IPS DF 19.7 (cell line): ENCODE measurements at places on chromosomes 2 and 18.

GRCh38 chr18:54159906-54160305 lies 64.6 kb downstream of the MBD2 start:
- no peak for DNase-seq

DNA sequence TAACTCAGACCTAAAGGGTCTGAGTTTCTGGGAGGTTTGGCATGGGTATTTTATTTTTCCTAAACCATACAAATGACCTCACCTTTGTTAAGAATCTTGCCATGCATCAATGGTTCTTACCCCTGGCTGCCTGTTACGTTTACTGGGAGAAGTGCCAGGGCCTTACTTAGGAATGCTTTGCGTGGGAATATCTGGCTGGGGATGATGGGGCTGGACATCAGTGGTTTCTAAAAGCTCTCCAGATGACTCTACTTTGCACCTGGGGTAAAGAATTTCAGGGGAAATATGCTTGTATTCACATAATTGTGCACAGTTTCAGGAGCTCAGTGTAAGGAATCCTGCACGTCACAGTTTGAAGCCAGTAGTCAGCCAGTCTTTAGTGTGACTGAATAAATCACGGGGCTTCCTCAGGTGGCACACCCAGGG lies 18.2 kb upstream of the DAW1 start:
- DNase-seq, result no peak

DNA sequence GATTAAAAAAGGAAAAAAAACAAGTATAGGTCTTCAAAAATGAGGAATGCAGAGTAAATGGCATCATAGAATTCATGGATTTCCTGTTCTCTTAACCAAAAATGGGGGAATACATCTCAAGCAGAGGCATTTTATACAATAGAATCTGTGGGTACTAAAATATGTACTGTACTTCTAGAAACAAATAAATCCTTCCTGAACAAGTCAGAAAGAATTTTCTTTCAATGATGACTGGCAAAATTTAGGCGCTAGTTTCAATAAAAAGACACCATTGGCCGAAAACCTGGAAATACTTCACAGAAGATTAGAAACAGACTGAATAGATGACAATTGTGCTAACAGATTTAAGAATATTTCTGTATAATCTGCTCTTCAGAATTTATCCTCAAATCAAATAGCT lies 15.1 kb downstream of the TRAK2 start:
- DNase-seq, result no peak

- no peak for DNase-seq
Observed at GRCh38 chr18:9631814-9632496, 17.6 kb upstream of the PPP4R1 start.

DNA sequence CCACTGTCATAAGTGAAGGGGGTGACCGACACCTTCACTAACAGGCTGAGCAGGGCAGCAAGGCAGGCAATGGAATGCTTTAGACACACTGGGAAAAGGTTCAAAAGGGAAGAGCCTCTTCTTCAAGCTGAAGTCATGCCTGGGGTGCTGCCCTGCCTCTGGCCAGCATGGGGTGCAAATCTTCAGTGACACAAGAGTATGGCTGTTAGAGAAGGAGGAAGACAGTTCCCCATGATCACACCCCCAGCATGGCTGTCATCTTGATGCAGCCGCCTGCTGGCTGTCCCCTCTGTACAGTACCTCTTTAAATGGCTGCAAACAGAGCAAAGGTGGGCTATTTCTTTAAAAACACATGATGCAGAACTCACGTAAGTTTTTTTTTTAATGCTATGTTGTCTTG lies 71.9 kb downstream of the INPP4A start:
- DNase-seq, result no peak

GRCh38 chr2:45750001-45750400 lies 98.5 kb downstream of the PRKCE start:
- no peak for DNase-seq

DNA sequence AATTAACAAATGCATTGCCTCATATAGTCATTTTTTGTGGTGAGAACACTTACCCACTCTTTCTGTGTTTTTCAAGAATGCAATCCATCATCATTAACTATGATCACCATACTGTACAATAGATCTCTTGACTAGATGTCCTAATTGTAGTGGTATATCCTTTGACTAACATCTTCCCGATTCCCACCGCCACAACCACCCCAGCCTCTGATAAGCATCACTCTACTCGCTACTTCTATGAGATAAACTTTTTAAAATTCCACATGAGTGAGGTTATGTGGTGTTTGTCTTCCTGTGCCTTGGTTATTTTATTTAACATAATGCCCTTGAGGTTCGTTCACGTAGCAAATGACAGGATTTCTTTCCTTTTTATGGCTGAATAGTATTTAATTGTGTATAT lies 6.6 kb downstream of the VWA3B start:
- no peak for DNase-seq

DNA sequence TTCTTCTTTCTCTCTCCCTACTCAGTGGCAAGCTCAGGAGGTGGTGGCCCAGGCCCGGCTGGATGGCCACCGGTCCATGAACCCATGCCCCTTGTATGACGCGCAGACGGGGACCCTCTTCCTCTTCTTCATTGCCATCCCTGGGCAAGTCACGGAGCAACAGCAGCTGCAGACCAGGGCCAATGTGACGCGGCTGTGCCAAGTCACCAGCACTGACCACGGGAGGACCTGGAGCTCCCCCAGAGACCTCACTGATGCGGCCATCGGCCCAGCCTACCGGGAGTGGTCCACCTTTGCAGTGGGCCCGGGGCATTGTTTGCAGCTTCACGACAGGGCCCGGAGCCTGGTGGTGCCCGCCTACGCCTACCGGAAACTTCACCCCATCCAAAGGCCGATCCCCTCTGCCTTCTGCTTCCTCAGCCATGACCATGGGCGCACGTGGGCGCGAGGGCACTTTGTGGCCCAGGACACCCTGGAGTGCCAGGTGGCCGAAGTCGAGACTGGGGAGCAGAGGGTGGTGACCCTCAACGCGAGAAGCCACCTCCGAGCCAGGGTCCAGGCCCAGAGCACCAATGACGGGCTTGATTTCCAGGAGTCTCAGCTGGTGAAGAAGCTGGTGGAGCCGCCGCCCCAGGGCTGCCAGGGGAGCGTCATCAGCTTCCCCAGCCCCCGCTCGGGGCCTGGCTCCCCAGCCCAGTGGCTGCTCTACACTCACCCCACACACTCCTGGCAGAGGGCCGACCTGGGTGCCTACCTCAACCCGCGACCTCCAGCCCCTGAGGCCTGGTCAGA lies 1.8 kb downstream of the NEU2 start:
- DNase-seq, result no peak

GRCh38 chr2:167420211-167420610 lies 531.9 kb downstream of the XIRP2 start:
- DNase-seq, result no peak

GRCh38 chr2:117963446-117963845 lies 50.4 kb downstream of the CCDC93 start:
- DNase-seq, result no peak

DNA sequence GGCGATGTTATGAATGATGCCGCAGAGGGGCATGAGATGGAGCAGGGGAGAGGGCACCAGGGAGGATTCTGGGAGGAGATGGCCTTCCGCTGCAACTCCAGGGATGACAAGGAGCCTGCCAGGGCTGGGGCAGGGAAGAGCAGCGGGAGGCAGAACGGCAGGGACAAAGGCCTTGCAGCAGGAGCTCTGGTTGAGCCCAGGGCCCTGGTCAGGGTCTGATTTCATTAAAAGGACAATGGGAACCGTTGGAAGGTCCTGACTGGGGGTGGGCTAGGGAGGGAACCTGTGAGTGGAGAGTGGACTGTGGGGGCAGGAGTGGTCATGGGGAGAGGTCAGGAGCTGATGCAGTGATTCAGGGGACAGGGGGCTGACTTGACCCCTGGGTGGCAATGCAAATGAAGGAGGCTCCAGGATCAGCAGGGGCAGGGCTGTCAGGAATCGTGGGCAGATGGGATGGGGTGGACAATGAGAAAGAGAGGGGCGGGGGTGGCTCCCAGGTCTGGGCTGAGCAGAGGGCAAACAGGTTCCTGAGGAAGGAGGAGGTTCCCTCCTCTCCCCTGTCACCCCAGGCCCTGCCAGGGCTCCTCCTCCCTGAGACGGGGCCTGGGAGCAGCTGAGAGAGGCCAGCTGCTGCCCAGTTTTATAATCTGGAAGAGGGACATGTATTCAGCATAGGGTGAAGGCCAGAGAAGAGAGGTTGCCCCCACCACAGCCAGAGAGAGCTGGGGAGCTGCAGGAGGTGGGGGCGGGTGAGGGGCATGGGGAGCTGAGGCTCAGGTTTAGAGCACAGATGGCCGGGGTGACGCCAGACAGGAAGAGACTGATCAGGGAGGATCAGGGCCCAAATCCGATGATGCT lies 7.3 kb upstream of the DUSP2 start:
- no peak for DNase-seq

DNA sequence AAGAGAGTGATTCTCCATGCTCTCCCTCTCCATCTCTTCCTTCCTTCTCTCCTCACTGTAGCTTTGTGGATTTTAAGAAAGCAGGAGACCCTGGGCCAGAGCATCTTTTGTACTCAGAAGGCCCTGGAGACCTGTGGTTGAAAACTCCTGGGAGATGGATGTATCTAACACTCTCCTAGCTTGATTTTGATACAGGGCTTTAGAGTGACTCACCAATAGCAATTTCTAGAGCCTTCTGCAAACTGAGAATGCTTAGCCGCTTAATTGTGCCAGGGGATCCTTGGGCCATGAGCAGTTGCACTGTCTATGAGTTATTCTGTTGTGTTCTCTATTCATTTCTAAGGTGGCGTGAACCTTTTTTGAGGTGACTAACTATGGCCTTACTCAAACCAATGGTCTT lies 17.7 kb downstream of the HOXD1 start:
- no peak for DNase-seq

GRCh38 chr2:171626949-171627348 lies 60.3 kb upstream of the DYNC1I2 start:
- DNase-seq, result no peak

GRCh38 chr2:2320486-2321199 lies 10.4 kb downstream of the MYT1L start:
- DNase-seq, result no peak

DNA sequence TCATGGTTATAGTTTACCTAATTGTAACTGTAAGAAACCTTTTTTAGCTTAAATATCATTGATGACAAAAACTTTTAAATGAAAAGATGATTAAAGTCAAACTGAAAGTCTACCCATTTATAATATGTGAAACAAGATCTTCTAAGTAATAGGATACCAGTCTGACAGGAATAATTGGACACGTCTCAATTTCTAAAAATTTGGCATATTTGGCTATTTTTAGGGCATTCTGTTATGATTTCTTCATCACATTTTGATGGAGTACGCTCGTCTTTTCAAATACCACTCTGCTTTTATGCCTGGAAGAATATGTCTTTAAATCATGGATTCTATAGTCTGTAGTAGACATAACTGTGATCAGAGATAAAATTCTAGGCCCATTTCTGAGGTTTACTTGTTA lies 1.3 kb downstream of the R3HDM1 start:
- DNase-seq, result no peak

- DNase-seq, result no peak
Observed at GRCh38 chr2:178732913-178733312, 74.3 kb downstream of the TTN start.

DNA sequence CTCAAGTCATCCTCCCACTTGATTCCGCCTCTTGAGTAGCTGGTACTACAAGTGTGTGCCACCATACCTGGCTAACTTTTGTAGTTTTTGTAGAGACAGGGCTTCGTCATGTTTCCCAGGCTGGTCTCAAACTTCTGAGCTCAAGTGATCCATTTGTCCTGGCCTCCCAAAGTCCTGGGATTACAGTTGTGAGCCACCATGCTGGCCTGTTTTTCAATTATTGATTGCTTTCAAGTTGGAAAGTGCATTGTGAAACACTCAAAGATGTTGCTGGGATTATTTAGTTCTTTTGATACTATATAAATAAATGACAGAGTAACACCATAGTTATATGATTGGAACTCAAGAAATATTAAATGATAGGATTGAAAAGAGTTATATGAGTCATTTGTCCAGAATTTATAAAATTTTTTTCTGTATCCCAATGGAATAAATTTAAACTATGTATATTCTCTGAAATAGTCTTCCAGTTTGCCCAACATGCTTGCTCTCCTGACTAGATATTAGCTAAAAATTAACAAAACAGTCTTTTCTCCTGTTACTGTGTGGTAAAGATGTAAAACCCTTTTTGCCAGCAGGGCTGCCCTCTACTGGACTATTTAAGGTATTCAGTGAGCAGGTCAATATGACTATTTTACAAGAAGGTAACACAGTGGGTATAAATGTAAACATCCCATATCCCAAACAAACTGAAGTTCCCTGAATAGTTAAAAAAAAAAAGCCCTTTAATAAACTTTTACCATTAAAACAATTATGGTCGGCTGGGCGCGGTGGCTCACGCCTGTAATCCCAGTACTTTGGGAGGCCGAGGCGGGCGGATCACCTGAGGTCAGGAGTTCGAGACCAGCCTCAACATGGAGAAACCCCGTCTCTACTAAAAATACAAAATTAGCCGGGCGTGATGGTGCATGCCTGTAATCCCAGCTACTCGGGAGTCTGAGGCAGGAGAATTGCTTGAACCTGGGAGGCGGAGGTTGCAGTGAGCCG lies 42.7 kb downstream of the ACSL3 start:
- DNase-seq, result no peak

DNA sequence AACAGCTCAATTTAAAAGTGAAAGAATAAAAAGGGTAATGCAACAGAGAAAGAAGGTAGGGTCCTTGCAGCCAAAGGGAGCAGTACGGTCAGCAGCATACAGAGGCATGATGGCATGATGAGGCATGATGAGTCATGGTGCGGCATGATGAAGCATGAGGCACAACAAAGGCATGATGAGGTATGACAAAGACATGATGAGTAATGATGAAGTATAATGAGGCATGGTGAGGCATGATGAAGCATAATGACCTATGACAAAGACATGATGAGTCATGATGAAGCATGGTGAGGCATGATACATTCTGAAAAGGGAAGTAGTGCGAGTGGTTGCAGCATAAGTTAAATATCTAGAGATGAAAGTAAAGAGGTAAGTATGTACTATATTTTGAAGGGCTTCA lies 673.2 kb downstream of the TMEM182 start:
- no peak for DNase-seq

GRCh38 chr2:14524803-14525080 lies 107.8 kb upstream of the LRATD1 start:
- no peak for DNase-seq

- DNase-seq, result no peak
Observed at GRCh38 chr2:97742381-97742847, 29.0 kb downstream of the ZAP70 start.

DNA sequence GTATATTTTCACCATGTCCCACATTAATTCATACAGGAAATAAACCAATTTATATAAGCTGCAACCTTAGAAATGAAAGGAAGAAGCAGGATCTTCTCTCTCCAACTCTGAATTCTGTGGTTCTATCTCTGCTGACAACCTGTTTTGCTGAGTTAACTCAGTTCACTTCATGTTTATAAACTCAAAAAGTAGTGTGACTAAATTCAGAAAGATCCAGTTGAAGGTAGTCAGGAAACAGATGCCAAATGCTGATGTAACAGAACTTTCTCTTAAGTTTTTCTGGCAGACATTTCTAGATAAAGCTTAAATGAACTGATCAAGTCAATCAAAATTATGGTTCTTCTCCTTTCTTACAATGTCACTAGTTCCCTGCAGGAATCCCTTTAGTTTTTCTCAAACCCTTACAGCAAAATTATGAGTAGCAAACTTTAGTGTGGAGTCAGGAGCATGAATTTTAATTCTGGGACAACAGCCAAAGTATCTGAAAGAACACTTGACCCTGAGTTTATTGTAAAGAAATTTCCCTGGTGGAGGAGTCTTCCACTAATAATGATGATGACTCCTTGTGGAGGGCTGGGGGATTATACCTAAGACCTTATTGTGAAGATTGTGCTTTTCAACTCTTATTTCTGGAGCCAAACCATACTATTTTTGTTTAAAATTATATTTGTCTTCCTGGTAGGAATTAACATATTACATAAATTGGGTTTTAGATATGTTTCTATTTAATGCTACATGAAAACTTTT lies 216.9 kb downstream of the MYO3B start:
- no peak for DNase-seq
